ENCODE measurements at places on chromosomes 7 and 10.

DNA sequence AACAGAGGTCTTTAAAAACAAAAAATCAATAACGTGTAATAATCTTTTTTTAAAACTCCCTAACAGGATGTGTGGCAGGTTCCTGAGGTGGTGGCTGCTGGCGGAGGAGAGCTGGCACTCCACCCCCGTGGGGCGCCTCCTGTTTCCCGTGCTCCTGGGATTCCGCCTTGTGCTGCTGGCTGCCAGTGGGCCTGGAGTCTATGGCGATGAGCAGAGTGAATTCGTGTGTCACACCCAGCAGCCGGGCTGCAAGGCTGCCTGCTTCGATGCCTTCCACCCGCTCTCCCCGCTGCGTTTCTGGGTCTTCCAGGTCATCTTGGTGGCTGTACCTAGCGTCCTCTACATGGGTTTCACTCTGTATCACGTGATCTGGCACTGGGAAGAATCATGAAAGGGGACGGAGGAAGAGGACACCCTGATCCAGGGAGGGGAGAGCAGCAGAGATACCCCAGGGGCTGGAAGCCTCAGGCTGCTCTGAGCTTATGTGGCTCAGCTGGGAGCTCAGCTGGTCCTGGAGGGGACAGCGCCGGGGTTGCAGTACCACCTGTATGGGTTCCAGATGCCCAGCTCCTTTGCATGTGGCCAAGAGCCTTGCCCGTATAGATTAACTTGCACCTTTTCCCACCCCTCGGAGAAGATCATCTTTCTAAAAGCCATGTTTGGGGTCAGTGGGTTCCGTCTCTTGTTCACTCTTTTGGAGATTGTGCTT, 16.7 kb upstream of the AZGP1 start:
- DNase-seq: no peak

GRCh38 chr10:114375047-114375446, 29.3 kb downstream of the AFAP1L2 start:
- no peak for DNase-seq

GRCh38 chr7:141916099-141916498, at the start of gene OR9A4:
OR9A4 (plus strand) TSS chr7:141916399; CDS start chr7:141918876, 2,477 bp downstream.
- DNase-seq: no peak

DNA sequence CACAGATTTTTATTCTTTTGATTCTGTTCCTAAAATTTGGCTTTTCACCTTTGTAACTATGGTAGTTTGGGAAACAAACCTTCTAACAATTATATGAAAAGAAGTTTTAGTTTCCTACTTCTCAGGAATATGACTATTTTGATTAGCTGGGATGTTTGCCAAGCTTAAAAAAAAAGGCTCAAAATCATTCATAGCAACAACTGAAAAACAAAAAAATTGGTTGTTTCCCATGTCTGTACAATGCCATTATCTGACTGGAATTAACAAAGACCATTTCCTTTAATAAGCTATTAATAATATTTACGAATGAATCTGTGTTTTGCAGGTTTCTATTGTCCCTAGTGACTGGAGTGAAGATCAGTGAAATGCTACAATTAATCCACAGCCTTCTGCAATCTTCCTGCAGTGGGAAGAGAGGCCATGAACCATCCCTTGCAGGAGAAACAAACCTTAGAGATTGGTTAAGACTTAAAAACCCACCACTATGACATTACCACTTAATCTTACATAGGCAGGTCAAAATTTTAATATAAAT, 4.2 kb downstream of the PURB start:
- DNase-seq: no peak

DNA sequence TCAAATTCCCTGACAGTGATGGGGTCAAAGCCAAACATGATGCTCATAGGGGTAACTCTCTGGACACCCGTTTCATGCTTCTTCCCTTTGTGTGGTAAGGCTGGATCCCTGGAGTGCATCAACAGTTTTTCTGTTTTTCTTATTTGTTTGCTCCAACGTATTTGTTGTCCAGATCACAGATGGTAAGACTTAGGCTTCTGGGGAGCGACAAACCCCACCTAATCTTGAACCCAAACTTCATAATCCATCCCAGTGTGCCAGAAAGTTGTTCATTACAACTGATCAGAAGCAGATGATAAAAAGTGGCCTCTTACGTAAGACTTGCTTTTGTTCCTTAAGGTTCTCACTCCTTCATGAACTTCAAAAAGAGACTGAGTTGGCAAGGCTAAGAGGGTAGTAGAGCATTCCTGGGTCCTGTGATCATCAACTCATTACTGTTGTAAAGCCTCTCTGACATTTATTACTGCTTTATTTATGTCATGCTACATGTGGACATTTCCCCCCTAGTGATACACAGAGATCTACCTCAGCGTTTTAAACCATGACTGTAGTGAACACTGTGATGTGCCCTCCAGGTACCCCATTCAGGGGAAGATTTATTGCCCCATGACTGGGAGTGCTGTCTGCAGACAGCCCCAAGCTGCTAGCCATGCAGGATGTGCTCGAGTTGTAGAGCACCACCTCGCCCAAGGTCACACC, 125.6 kb downstream of the CCDC71L start:
- DNase-seq: no peak

DNA sequence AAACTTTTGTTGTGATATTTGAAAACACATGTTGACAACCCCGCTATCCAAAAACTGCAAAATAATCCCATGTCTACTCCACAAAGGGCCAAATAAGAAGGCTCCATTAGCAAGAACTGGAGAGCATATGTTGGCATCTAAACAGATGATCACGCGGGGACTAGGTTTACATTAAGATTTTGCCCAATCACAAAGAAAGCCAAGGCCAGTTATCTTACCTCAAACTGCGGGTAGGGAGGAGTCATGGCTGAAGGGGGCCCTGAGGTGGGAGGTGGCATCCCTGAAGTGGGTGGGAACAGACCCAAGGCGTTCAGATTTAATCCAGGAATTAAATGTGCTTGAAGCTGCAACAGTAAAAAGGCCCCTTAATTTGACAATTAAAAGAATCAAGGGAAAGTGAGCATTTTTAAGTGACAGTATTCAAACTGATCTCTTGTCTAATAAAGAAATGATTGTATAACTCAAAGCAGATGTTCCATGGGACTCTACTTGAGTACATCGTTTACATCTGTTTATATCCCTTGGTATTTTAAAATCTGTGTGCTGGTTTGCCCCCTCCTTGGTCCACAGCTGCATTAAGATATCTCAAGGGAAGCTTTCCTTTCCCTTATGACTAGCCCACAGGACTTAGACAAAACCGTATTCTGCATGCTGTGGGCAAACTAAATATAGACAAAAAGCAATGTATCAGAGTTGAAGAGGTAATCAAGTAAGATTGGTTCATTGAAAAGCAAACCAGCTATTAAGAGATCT, 42.9 kb downstream of the MALSU1 start:
- no peak for DNase-seq

GRCh38 chr7:102413091-102413490, 16.9 kb downstream of the PRKRIP1 start:
- DNase-seq: no peak

DNA sequence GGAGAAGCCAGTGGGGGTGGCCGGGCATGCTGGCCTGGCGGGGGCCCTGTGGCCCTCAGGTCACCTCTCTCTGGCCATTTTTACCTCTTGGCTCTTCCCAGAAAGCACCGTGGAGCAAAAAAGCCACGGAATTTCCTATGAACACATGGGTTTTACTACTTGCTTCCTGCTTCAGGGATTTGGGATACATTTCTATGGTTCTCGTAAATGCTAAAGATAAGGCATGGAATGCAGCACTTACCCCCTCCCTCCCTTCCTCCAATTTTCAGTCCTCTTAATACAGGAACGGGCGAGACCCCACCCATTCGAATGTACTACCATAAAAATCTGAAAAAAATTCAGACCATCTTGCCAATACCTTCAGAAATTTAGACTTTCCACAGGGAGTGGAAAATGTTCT, 279.7 kb downstream of the ARHGAP12 start:
- DNase-seq: no peak

GRCh38 chr7:91031757-91032156, 232.5 kb upstream of the FZD1 start:
- DNase-seq: no peak

DNA sequence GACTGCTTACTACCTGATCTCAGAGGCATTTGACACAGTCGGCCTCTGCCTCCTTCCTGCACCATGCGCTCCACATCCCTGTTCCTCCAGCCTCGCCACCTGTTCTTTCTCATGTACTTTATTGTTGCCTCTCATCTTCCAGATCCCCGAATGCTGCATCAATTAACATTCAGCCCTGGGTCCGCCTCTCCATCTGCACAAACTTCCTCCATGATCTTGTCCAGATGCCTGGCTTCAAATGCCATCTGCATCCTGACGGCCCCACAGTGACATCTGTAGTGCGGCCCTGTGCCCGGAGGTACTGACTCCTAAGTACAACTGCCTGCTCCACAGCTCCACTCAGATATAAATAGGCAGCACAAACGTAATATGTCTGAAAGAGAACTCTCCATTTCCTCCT, 51.2 kb upstream of the STK17A start:
- no peak for DNase-seq

GRCh38 chr7:158422196-158422886, 165.3 kb downstream of the PTPRN2 start:
- DNase-seq: no peak

DNA sequence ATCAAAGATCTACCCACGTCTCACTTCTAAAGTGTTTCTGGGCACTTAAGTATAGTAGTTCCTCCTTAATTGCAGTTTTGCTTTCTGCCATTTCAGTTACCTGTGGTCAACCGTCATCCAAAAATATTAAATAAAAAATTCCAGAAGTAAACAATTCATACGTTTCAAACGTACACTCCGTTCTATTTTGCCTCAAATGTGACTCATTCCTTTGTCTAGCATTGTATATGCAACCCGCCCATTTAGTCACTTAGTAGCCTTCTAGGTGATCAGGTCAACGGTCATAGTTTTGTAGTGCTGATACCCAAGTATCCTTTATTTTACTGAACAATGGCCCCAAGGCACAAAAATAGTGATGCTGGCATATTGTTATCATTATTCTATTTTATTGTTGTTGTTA, 33.8 kb downstream of the HGF start:
- no peak for DNase-seq

DNA sequence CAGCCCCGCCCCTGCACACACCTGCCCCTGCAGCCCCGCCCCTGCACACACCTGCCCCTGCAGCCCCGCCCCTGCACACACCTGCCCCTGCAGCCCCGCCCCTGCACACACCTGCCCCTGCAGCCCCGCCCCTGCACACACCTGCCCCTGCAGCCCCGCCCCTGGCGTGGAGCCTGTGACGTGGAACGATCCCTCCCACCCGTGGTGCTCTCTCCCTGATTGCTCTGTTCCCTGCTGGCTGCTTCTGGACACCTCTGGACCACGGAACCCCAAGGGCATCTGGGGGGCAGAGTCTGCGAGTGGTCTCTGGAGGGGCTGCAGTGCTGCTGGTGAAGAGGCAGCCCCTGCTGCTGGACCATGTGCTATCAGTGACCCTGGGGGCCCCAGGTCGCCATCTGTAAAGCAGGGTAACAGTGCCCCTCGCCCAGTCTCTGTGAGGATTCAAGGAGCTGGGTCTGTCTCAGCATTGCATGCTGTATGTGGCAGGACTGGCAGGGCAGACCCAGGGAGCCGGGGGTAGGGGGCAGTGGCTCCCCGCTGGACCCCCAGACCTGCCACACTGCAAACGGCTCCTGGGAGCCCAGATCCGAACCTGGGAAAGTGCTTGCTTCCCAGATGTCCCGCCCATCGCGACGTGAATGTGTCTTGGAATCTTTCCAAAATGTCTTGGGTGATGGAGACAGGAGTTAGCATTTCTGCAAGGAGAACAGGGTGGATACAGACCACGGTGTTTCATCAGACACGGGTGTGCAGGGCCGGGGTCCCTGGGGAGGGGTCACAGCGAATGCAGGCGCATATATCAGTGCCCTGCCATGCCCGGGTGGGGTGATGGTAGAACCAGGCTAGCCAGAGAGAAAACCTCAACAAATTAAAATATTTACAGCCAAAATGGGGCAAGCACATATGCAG, 27.9 kb upstream of the NKX6-2 start:
- no peak for DNase-seq
